Suprapubic skin (tissue), 4 donors: ENCODE measurements at places on chromosomes 4 and X. TPM values are rescaled to one million over a fixed set of nuclear protein-coding genes. Genes with fewer than 3 reads are reported as not detected.

DNA sequence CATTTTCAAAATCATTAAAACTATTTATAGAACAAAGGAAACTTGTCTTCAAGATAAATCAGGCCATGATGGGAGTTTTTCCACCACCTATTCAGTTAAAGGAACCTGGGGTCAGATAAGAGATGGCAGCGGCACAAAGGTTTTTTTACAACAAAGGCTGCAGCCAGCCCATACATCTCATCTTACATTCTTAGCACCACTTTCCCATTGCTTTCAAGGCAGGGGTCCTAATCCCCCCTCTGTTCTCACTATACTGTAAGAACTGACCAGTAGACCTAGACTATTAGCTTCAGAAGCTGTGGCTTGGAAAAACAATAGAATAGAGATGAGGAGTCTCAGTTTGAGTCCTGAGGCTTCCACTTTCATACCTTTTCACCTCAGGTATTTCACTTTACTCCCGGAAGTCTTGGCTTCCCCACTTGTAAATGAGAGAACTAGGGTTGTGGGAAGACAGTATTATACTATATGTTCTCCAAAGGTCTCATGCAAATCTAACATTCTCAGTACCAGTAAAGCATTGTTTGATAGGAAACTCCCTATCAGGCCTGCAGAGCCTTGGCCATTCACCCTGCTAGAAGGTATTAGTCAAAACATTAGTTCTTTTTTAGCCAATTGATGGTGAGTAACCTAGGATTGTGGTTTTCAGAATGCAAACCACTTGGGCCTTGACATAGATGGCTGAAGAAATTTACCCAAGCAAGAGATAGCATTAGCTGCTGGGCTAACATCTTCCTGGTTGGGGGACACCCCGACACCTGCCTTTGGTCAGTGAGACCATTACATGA is 182.9 kb upstream of the PBDC1 start:
- no peak for DNase-seq

Gene IGFBP7
- 120 TPM for total RNA-seq

DNA sequence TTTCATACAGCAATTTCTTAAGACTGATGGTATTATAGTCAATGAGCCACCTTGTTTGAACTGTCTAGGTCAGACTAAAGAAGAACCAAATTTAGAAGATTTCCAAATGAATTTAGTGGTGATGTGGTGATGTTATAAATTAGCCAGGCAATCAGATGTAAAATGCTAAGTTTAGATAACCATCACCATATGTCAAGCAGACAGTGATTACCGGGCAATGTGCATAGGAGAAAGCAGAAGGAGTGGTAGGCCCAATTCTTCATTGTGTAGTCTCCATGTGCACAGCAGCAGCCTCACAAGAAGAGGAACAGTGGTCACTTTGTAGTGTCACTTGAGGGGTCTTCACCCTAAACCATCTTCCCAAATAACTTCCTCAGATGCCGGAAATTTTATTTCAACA is 198.8 kb downstream of the ANTXR2 start:
- no peak for DNase-seq

- DNase-seq, result no peak
Measured at GRCh38 chrX:23980011-23980441, 47.0 kb downstream of the KLHL15 start.

DNA sequence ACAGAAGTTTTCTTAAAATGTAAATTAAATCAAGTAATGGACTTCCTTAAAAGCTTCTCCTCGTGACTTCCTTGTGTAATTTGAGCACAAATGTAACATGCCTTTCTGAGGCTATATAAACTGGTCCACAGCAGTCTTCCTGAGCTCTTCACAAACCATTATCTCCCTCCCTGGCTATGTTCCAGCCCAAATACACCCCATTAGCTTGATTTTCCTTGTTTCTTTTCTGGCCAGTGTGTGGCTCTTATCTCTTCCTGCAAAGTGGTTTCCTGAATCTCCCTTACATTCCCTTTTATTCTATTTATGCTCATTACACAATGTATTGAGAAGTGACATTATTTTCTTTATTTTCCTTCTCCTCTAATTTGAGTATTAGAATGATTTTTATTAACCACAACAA is 1085.3 kb upstream of the PCDH10 start:
- no peak for DNase-seq
